Esophagus muscularis mucosa (tissue), 4 donors: ENCODE measurements at places on chromosomes 12 and 14. TPM values are rescaled to one million over a fixed set of nuclear protein-coding genes. Genes with fewer than 3 reads are reported as not detected.

The PIWIL1 gene
- not detected for total RNA-seq

The INSM2 gene
- not detected for total RNA-seq

The DEGS2 gene
- 0.11 TPM for total RNA-seq

The NEUROD4 gene
- not detected for total RNA-seq

The AKAP3 gene
- total RNA-seq, result 0.83 TPM

The KIAA0586 gene
- 17.1 TPM for total RNA-seq

The TEX52 gene
- not detected for total RNA-seq

The RNASE4 gene
- 61.9 TPM for total RNA-seq

The SNX6 gene
- 58.8 TPM for total RNA-seq

The MANSC4 gene
- not detected for total RNA-seq

The KDM2B gene
- total RNA-seq, result 22.2 TPM

The SERPINA9 gene
- not detected for total RNA-seq

The PCK2 gene
- total RNA-seq, result 9.1 TPM

The TAS2R7 gene
- not detected for total RNA-seq

The KRT8 gene
- 504 TPM for total RNA-seq

The TMPRSS12 gene
- not detected for total RNA-seq

The CISTR gene
- total RNA-seq, result not detected

DNA sequence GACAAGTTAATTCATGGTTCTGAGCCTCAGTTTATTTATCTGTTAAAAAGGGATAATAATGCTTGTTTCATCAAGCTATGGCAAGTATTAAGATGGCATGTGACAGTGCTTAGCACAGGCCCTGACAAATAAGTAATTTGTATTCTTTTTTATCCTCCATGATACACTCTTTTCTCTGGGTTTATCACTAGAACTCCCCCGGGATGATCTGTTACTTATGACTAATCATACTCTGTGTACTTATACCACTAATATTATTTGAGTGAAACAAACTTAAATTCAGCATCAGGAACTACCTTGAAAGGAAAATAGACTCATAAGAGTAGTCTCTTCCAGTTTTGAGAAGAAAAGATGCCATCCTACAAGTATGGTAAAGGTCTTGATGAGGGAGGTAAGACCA is 283.8 kb downstream of the PAWR start:
- DNase-seq, result no peak

- no peak for DNase-seq
Observed at GRCh38 chr12:85036234-85036707, at the start of the genes LRRIQ1 and TSPAN19. Gene LRRIQ1 (plus strand): TSS chr12:85036351. CDS start chr12:85038177, 1,826 bp downstream. Gene TSPAN19 (minus strand): TSS chr12:85036277. CDS start chr12:85029946, 6,331 bp downstream.

- no peak for DNase-seq
Observed at GRCh38 chr12:2214411-2214810, 161.6 kb downstream of the CACNA1C start.

DNA sequence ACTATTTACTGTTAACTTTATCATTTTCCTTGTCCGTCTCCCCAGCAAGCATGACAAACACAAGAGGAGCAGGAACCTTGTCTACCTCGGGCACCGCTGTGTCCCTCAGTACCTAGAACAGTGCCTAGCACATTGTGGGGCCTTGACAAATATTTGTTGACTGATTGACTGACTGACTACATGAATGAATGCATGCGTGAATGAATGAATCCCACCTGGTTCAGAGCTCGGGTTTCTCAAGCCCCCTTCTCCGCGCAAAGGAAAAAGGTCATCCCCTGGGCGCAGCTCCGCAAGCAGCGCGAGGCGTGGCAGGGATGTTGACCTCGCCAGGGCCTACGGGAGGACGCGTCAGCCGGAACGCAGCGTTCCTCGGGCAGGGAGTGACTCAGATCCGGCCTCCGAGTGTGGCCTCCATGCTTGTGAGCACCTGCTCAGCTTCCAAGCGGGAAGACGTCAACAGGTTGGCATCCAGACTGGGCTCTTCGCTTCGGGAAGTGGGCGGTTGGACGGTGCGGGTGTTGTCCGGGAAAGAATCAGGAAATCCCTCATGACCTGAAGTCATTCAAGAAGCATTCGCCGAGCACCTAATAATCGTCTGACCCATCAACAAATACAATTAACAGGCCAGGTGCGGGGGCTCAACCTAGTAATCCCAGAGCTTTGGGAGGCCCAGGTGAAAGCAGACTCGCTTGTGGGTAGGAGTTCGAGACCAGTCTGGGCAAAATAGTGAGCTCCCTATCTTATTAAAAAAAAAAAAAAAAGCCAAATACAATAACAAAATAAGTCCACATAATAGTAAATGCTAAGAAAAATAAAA is 13.9 kb upstream of the UBC start:
- DNase-seq, result no peak

- DNase-seq, result no peak
Observed at GRCh38 chr12:16610743-16611142, 4.8 kb upstream of the LMO3 start.

- no peak for DNase-seq
Observed at GRCh38 chr12:96416033-96416799, 16.0 kb upstream of the CDK17 start.

- no peak for DNase-seq
Observed at GRCh38 chr14:104219731-104220214, 81.4 kb downstream of the KIF26A start.

DNA sequence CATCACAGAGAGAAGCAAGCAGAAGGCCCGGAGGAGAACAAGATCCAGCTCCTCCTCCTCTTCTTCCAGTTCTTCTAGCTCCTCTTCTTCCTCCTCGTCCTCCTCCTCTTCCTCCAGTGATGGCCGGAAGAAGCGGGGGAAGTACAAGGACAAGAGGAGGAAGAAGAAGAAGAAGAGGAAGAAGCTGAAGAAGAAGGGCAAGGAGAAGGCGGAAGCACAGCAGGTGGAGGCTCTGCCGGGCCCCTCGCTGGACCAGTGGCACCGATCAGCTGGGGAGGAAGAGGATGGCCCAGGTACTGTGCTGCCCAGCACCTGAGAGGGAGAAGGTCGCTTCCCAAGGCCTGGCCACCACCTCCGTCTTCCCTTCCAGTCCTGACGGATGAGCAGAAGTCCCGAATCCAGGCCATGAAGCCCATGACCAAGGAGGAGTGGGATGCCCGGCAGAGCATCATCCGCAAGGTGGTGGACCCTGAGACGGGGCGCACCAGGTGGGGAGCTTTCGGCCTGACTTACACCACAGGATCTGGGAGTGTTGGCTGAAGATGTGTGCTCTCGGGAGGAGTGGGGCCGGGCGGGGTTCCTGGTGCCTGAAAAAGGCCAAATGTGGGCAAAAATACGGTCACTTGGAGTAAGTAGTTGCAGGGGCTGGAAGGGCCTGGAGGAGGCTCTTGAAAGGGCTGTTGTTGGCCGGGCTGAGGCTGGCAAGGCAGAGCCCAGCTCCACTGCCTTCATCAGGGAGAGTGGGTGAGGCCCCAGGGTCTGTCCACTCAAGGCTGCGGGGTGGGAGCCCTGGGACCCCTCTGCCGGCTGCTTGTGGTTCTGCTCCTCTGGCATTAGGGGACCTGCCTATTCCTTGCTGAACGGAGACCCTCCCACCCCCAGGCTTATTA is 1.4 kb downstream of the ARL6IP4 start:
- no peak for DNase-seq

DNA sequence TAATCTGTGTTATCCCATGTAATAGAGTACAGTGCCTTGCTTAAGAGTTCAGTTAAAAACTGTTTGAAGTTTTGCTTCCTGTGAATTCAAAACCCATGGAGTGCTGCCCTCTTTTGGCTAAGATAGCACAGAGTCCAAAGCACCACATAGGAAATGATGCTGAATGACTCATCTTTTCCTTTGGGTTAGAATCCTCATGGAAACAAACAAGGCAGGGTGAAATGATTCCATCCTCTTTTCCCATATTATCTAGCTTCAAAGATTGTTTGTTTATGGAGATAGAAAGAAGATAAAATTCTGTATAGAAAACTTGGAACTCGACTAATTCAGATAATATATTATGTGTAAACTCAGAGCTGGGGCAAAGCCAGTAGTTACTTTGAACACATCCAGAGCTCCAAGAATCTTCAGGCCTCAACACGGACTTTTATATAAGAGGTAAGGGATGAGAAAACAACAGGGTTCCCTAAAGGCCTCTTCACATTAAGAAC is 87.4 kb downstream of the OTOGL start:
- no peak for DNase-seq

DNA sequence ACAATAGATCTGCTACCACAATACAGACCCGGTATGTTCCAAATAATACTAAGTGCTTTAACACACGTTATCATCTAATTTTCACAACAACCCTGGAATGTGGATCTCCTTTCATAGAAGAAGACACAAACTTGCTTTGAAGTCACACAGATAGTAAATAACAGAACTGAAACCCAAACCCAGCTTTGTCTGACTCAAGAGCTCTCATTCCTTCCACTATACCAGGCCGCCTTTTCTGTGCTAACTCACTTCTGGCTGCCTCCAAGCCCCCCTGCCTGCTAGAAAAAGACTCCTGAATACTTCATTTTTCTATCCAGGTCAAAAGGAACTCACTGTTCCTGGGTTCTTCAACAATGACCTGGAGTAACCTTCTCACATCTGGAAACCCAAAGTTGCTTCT is 37.8 kb downstream of the PRPF40B start:
- DNase-seq, result no peak

- no peak for DNase-seq
Observed at GRCh38 chr12:132489078-132489601, 811 bp upstream of the FBRSL1 start.

GRCh38 chr14:69547701-69548348 is 26.8 kb downstream of the CCDC177 start:
- DNase-seq, result no peak

DNA sequence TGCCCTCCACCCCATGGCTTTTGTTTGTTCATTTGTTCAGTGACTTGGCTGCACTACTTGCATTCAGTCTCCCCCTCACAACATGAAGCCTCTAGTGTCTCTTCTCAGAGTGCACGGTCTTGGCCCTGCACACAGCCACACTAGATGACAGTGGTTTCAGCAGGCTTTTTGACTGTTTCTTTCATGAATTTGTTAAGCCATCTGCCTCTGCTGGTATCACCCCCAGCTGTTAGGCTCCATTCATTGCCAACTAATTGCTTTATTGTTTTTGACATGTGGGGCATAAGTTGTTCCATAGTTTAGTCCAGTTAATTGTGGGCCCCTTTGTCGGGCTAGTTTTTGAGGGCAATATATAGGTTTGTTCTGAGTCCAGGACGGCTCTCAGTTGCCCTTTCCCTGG is 18.8 kb downstream of the OS9 start:
- DNase-seq, result peak; percentile 47

DNA sequence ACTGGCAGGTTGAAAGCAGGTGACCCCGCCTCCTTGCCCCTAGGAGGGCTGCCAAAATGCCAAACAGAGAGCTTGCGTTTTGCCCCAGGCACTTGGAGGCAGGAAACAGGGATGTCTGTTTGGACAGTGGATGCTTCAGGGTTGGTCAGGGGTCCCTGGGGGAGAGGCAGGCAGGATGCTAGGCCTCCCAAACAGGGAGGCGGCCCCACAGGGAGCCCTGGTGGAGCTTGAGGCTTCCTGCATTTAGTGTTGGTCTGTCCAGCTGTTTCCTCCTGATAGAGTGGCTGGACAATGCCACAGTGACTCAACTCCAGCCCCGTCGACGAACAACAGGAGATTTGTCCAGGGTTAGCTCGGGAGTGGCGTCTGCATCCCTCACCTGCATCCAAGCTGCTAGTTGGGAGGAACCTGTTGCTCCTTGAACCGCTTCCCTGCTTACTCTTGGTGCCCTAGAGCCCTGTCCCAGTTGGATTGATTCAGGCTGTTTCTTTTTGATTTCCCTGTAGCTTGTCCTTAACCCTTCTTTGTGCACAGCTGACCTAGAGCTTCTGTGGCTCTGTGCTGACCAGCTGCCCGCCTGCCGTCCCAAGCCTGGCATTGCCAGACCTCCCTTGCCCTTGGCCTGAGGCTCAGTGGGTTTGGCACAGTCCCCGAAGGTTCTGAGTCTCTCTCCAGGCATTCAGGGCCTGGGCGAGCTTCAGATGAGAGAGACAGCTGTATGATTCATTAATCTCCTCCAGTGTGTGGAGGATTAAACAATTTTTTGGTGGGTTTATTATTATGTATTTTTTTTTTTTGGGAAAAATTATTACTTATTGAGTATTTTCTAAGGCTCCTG is 45.9 kb downstream of the TSPAN9 start:
- no peak for DNase-seq

DNA sequence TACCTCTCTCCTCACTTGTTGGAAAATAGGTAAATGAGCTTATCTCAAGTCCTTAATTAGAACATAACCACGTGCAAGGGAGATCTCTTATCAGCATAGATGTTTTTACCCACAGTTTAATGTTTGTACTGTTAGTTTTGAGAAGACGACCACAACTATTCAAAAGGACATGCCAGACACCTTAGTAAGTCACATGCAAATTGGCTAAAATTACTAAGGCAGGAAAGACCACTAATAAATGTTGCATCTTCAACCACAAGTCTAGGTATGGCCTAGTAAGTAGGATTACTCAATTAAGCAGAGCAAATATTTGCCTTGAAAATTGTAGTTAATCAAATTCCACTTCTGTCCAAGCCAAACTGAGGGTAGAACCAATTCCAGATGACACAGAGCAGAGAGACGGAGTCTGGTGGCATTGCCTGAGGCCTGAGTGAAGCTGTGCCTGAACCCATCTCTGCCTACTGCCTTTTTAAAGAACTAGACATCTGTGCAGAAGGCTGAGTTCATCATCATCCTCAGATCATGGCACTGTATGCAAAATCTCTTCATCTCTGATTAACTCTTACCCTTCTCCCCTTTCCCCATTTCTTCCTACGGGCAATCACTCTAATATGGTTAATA is 29.7 kb upstream of the CHST11 start:
- DNase-seq, result no peak

DNA sequence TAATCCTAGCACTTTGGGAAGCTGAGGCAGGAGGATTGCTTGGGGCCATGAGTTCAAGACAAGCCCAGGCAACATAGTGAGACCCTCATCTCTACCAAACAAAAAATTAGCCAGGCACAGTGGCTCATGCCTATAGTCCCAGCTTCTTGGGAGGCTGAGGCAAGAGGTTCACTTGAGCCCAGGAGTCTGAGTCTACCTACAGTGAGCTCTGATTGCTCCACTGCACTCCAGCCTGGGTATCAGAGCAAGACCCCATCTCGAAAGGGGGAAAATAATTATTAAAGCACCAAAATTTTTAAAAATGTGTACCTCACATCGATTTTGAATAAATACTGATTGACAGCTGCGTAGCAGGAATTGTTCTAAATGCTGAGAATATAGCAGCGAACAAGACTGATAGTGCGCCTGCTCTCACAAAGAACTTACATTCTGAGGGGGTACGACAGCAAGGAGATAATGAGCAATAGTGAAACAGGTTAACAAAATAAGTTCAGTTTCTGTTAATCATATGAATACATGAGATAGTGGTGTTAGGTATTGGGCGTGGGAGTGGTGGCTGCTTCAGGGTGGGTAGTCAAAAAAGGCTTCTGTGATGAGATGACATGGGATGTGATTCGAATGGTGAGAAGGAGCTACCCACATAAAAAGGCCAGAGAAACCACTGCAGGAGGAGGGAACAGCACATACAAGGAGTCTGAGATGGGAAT is 19.6 kb downstream of the HCFC2 start:
- no peak for DNase-seq

GRCh38 chr14:76977793-76978720 is 50.5 kb downstream of the IRF2BPL start:
- no peak for DNase-seq

GRCh38 chr12:89932954-89933353 is 224.3 kb upstream of the ATP2B1 start:
- no peak for DNase-seq

GRCh38 chr14:84456946-84457345 is 1073.0 kb upstream of the FLRT2 start:
- no peak for DNase-seq

GRCh38 chr12:42039176-42039575 is 105.5 kb downstream of the GXYLT1 start:
- DNase-seq, result no peak
